Stimulated activated effector memory CD8-positive, alpha-beta T cell treated with anti-CD3 and anti-CD28 coated beads, Interleukin-12 subunit alpha, Interleukin-12 subunit beta, amount 100 ng/mL, for 72 hours (primary cell): ENCODE measurements at places on chromosomes 16 and 17.
A peak's percentile ranks its signal among the peaks of the same experiment; 100 is the strongest.

GRCh38 chr17:40321961-40322357 lies 13.0 kb downstream of the RARA start:
- no peak for DNase-seq

DNA sequence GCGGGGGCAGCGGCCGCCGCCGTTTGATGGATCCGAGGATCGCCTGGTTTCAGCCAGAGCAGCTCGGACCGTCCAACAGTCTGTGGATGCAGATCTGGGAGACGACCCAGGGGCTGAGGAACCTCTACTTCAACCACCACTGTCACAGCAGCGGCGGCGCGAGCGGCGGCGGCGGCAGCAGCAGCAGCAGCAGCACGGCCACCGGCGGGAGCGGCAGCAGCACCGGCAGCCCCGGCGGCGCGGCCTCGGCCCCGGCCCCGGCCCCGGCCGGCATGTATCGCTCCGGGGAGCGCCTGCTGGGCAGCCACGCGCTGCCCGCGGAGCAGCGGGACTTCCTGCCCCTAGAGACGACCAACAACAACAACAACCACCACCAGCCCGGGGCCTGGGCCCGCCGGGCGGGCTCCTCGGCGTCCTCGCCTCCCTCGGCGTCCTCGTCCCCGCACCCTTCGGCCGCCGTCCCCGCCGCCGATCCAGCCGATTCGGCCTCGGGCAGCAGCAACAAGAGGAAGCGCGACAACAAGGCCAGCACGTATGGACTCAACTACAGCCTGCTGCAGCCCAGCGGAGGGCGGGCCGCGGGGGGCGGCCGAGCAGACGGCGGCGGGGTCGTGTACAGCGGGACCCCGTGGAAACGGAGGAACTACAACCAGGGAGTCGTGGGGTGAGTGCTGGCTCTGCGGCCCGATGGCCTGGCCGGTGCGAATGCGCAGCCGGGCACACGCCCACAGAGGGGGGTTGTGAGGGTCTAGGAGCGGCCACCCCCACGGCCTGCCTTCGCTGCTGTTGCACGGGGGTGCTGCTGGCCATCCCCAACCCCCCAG lies 702 bp downstream of the TENT4B start:
- DNase-seq: no peak

DNA sequence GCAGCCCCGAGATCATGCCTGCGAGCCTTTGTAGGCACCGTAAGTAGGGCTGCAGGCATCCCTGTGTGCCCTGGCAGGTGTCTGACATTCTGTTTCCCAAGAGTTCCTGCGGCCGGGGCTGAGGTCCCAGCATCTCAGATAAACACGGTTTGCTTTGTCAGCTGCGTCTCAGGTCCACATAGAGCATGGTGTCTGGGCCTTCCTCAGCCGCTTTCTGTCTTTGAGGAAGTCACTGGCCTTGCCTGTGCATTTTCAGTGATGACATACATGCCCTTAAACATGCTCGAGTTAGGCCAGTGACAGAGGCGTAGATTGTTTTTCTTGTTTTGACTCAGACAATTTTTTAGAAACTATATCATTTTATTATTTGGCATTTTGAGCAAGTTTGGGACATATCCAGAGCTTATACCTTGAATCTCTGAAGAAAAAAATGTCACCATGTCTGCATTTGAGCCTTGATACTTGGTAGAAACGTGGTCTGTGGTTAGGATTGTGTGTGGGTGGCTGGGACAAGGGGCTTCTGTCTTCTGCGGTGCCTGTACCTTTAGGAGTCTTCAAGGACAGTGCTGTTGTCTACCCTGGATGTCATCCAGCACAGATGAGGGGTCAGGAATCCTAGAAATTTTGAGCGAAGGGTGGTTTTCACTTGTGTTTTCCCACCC lies 105.8 kb downstream of the SNX29 start:
- no peak for DNase-seq

- peak; percentile 62 for DNase-seq
Measured at GRCh38 chr16:56190677-56191155, 573 bp upstream of the GNAO1 start.

GRCh38 chr17:50128441-50129352 lies 1.3 kb downstream of the SAMD14 start:
- DNase-seq: no peak

- DNase-seq: no peak
Measured at GRCh38 chr17:29032857-29033197, 10.1 kb upstream of the PIPOX start.

DNA sequence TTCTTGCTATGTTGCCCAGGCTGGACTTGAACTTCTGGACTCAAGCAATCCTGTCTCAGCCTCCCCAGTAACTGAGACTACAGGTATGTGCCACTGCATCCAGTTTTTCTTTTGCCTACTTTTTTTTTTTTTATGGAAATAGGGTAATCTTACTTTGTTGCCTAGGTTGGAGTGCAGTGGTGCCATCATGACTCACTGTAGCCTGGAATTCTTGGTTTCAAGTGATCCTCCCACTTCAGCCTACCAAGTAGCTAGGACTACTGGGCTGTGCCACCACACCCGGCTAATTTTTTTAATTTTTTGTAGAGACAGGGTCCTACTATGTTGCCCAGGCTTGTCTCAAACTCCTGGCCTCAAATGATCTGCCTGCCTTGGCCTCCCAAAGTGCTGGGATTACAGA lies 10.0 kb downstream of the LRRC36 start:
- no peak for DNase-seq
